Fibroblast of villous mesenchyme (primary cell): ENCODE measurements at places on chromosomes 3 and 15. TPM values are rescaled to one million over a fixed set of nuclear protein-coding genes. Genes with fewer than 3 reads are reported as not detected.

ARGFX gene
- total RNA-seq, result not detected in 2 replicates

IRAK2 gene
- total RNA-seq, result 3.2 and 8.2 TPM in 2 replicates

HYAL3 gene
- total RNA-seq, result 2.3 and 6.5 TPM in 2 replicates

NR1I2 gene
- under 0.01 TPM in 2 replicates for total RNA-seq

UTS2B gene
- 0.64 and 0.86 TPM in 2 replicates for total RNA-seq

TNK2 gene
- 8.4 and 12.1 TPM in 2 replicates for total RNA-seq
